ENCODE measurements at places on chromosomes 5 and 9.

DNA sequence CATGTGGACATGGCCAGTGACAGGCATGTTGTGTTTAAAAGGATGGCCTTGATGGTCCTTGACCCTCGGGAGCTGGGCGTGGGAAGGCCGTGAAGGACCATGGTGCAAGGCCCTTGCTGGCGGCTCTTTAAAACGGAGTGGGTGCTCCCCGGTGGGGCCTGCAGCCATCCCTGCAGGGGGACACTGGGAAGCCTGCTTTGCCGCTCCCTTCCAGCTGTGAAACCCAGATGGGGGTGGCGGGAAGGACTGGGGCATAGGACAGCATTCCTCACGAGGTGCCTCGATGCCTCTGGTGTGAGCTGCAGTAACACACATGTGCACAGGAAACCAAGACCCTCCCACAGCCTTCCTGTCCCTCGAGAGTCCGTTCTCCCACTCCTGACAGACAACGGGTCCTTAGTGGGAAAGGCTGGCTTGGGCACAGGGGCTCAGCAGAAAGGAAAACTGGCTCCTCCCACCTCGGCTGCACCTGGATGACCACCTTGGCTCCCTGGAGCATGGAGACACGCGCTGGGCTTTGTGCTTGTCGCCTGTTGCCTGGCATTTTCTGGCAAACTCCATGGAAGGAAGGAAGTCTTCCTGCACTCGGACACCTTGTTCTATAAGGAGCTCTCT is 30.3 kb upstream of the IRX4 start:
- DNase-seq: no peak

GRCh38 chr5:106401561-106401960 is 1269.2 kb downstream of the EFNA5 start:
- DNase-seq: no peak

DNA sequence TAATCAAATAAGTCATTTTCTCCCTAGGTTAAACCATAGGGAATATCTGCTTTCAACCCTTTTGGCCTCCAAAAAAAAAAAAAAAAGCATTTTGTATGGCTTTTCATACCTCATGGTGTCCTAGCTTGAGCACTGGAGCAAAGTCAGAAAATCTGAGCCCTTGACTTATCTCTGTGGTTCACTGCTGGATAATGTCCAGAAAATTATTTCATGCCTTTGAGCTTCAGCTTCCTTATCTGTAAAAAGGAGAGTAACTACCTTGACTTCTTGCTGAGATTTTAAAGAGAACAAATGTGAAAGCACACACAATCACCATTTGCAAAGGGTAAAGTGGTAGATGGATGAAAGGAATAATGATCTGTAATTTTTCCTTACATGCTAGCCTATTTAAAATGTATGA is 165.9 kb downstream of the ALDH1A1 start:
- DNase-seq: no peak

- no peak for DNase-seq
Measured at GRCh38 chr5:10118150-10118549, 131.5 kb downstream of the ATPSCKMT start.

DNA sequence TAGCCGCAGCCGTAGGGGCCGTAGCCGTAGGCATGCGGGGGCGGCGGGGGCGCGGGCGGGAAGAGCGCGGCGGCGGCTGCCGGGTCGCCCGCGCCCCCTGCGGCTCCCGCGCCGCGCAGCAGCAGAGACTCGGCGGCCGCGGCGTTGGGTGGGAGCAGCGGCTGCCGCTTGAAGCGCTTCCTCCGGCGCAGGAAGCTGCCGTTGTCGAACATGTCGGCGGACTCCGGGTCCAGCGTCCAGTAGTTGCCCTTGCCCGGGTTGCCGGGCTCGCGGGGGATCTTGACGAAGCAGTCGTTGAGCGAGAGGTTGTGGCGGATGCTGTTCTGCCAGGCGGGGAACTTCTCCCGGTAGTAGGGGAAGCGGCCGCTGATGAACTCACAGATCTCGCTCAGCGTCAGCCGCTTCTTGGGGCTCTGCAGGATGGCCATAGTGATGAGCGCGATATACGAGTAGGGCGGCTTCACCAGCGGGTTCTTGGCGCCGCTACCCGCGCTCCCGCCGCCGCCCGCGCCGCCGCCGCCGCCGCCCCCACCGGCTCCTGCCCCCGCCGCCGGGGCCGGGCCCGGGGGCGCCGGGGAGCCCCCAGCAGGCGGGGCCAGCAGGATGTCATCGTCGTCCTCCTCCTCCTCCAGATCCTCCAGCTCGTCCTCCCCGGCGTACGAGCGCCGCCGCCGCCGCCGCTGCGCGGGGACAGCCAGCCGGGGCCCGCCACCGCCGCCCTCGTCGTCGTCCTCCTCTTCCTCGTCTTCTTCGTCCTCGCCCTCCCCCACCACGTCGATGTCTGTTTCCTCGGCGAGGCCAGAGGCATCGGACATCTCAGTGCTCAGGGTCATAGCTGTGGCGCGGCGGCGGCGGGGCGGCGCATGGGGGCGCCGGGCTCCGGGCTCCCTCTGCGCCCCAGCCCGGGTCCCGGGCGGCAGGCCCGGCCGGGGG is 781 bp downstream of the FOXD1 start:
- DNase-seq: no peak

- no peak for DNase-seq
Measured at GRCh38 chr9:133717113-133718031, 20.8 kb downstream of the SARDH start.

- no peak for DNase-seq
Measured at GRCh38 chr5:83227611-83228010, 150.3 kb downstream of the XRCC4 start.

- no peak for DNase-seq
Measured at GRCh38 chr5:1243487-1244130, 18.4 kb downstream of the SLC6A18 start.
